ENCODE measurements at places on chromosomes 2 and 18.

DNA sequence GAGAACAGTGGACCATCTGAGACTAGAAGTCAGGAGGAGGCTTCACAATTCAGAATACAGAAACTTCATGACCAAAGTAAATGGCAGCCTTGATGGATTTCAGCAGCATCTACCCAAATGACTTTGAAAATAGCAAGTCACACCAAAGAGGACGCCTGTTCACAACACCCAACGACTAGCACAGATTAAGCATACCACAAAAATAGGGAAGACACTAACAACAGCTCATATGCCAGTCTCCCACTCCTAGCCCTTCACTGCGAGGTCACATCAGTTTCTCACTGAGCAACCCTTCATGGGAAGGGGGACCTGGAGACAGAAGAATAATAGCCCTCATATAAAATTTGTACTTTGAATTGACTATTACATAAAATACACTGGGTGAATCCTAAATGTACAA, 228.4 kb upstream of the SLC39A10 start:
- DNase-seq, result no peak

DNA sequence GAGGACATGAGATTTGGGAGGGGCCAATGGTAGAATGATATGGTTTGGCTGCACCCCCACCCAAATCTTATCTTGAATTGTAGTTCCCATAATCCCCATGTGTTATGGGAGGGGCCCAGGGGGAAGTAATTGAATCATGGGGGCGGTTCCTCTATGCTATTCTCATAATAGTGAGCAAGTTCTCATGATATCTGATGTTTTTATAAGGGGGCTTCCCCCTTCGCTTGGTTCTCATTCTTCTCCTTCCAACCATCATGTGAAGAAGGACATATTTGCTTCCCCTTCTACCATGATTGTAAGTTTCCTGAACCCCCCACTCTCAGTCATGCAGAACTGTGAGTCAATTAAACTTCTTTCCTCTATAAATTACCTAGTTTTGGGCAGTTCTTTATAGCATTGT, 37.0 kb upstream of the ERMN start:
- no peak for DNase-seq

DNA sequence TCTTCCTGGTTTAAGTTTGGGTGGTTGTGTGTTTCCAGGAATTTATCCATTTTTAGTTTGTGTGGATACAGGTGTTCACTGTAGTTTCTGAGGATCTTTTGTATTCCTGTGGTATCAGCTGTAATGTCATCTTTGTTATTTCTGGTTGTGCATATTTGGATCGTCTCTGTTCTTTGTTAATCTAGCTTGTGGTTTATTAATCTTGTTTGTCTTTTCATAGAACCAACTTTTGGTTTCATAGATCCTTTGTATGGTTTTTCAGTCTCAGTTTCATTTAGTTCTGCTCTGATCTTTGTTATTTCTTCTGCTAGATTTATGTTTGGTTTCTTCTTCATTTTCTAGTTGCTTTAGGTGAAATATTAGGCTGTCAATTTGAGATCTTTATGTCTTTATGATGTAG, 202.4 kb upstream of the ZSWIM2 start:
- DNase-seq, result no peak

DNA sequence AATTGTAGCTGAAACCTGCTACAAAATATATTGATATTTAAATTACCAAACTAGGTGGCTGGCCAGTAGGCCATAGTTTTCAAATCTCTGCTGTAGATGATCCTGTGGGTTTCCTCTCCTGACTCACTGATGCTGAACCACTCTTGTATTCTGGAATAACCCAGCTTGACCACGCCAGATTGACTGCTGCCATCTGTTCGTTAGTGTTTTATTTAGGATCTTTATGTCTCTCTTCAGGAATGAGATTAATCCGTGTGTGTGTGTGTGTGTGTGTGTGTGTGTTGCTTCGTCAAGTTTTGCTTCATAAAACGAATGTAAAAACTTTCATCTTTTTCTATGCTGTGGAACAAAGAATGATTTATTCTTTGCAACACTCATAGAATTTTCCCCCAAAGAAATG, 187.1 kb downstream of the DYSF start:
- DNase-seq, result no peak

GRCh38 chr2:99485824-99486223, 4.0 kb downstream of the REV1 start:
- DNase-seq, result no peak

DNA sequence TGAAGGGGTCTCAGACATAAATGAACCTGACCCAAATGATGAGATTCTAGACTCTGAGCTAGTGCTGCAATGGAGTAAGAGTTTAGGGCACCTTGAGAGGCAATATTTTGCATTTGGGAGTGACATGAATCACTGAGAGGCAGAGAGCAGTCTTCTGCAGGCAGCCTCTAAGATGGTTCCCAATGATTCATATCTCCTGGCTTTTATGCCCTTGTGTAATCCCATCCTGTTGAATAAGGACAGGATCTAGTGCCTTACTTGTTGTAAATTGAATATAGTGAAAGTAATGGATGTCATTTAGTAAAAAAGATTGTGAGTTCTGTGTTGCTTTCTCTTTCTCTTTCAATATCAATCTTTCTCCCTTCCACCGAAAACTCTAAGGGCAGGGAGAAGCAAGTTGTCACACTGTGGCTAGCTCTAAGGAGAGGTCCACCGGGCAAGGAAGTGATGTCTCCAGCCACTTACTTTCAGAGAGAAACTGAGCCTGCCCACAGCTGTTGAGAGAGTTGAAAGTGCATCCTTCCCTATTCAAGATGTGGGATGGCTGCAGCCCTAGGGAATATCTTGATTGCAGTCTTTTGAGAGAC, 144.7 kb downstream of the TRIB2 start:
- DNase-seq, result no peak

- DNase-seq, result peak; percentile 17
Observed at GRCh38 chr2:242020196-242021004, 150.9 kb downstream of the RTP5 start.

DNA sequence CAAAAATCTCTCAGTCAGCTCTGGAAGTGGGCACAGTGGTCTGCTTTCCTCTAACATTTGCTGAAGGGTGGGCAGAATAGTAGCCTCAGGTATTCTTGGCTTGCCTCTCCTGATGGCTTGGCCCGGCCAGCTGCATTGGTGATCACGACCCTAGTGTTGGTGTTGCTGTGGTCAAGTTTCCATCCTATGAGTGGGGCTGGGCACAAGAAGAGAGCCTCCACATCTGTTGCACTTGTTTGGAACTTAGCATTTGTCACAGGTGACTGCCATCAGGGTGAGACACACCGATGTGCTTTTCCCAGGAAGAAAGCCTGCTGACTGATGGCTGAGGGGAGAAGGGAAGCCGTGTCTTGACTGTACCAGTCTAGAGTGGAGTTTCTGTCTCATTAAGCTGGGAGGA, 33.1 kb upstream of the SNORC start:
- DNase-seq, result no peak

- no peak for DNase-seq
Observed at GRCh38 chr2:176780348-176780747, 432.2 kb upstream of the HNRNPA3 start.

GRCh38 chr2:43210467-43211303, 15.7 kb downstream of the ZFP36L2 start:
- no peak for DNase-seq

DNA sequence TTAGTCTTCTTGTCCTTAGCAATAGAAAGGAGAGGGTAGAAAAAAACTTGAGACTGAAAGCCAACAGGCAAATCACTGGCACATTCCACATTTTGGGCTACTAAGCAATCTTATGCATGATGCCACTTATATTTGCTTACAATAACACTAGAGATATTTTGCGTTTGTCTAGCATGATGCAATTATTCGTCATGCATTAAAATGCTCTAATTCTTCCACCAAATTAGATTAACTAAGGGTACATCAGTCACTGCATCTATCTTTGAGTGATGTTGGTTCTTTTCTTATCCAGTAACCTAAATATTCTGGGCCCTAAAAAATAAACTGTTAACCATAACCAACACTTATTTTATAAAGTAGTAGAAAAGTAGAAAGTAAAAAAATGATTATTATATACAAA, 1311.7 kb upstream of the CDH2 start:
- no peak for DNase-seq

DNA sequence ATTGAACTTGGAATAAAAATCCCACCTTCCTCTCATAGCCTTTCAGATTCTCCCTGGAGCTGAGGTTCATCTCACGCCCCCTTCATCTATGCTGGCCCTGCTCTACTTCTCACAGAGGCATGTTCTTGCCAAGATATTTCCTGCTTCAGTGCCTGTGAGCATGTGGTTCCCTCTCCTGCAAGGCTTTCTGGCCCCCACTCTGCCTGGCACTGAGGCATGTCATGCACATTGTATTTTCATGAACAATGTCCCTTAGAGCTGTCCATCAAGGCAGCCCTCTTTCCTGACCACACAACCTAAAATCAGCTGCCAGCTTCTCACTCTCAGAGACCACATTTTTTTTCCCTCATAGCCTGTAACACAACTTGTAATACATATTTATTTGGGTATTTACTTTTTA, 18.0 kb upstream of the HK2 start:
- DNase-seq, result no peak

- no peak for DNase-seq
Observed at GRCh38 chr2:167862782-167863181, 384.6 kb downstream of the STK39 start.

DNA sequence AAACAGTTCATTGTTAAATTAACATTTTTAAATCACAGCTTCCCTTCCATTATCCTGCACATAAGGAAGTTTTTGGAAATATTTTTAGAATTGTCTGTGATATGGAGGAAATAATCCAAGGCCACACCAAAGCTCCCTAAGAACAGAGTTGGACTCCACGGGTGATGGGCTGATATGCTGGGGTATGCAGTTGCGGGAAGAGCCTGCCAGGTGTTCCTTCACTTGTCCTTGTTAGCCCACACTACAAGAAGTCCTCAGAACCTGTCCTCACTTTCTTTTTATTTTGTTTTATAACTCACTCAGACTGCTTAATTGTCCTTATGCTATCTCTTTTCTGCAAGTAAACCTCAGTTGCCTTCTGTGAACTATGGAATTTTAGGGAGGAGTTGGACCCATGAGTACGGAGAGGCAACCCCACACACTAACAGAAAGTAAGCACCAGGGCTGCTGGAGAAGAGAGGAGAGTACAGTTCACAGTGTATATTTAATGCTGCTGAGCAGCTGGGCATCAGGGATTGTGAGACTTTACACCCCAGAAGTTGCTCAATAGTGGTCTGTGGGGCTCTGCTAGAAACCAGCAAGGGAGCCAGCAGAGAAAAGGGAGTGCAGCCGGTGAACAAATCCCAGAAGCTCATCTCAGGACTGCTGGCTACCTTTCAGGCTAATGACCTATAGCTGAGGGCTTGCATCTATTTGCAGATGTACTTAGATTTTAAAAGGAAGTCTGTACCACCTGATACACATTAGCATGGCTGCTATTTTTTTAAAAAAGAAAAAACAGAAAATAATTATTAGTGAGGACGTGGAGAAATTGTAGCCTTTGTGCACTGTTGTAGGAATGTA, 280.1 kb upstream of the STON1 start:
- DNase-seq, result no peak

Measured in NCI-H748 treated with DMSO at 0.1 percent for 48 hours (cell line).